ENCODE measurements at places on chromosomes 7 and 10. TPM values are rescaled to one million over a fixed set of nuclear protein-coding genes. Genes with fewer than 3 reads are reported as not detected.

Gene MOGAT3
- not detected for total RNA-seq

Gene SEPTIN14
- total RNA-seq: not detected

Gene GPR15LG
- total RNA-seq: not detected

Gene MYOF
- 227 TPM for total RNA-seq

Gene GPR158
- 0.06 TPM for total RNA-seq

Gene GRID2IP
- total RNA-seq: not detected

Gene LIPK
- total RNA-seq: not detected

Gene PPP3CB
- total RNA-seq: 18.8 TPM

Gene TWIST1
- total RNA-seq: 4.6 TPM

Gene LRRC17
- total RNA-seq: 0.10 TPM

Gene FKBP9
- total RNA-seq: 76.3 TPM

Gene EFCAB10
- 3.2 TPM for total RNA-seq

Gene EPHB6
- total RNA-seq: 0.81 TPM

Gene SPOCK2
- total RNA-seq: 0.52 TPM

Gene HMX2
- total RNA-seq: 0.15 TPM

Gene IL2RA
- not detected for total RNA-seq

Gene EIF5AL1
- total RNA-seq: 2.3 TPM

Gene ANKRD61
- 0.50 TPM for total RNA-seq

Gene WEE2
- not detected for total RNA-seq

Gene MNX1
- total RNA-seq: 6.1 TPM

Gene TMEM140
- total RNA-seq: 1.7 TPM

Gene BNIP3
- total RNA-seq: 40.9 TPM

Gene VWDE
- total RNA-seq: 0.55 TPM

Gene PDE1C
- 7.1 TPM for total RNA-seq

Gene VSTM2A
- total RNA-seq: not detected

Gene PLEKHS1
- total RNA-seq: not detected

Gene CHN2
- not detected for total RNA-seq

Gene SPDYE8
- total RNA-seq: not detected

Gene ZNF518A
- 9.6 TPM for total RNA-seq

Gene NKX2-3
- 0.06 TPM for total RNA-seq

Gene ALKBH4
- 11.1 TPM for total RNA-seq

Gene ZWINT
- 87.1 TPM for total RNA-seq

Gene RHOBTB1
- total RNA-seq: 7.0 TPM

Gene TRPV5
- total RNA-seq: not detected

Gene ADAMTS14
- total RNA-seq: 0.09 TPM

Gene SPRN
- 0.16 TPM for total RNA-seq

Gene ODAD2
- not detected for total RNA-seq

Gene FAM171A1
- total RNA-seq: 27.0 TPM

Gene FOXP2
- total RNA-seq: not detected

Gene OLAH
- total RNA-seq: not detected

Gene BMPER
- total RNA-seq: 7.6 TPM

Gene GNAI1
- 39.2 TPM for total RNA-seq

Gene SMO
- 16.5 TPM for total RNA-seq

Gene ATOH7
- total RNA-seq: 0.19 TPM

Measured in A549 treated with DMSO at 1 μM for 4 hours (cell line).